ENCODE measurements at places on chromosomes 11 and 22.

DNA sequence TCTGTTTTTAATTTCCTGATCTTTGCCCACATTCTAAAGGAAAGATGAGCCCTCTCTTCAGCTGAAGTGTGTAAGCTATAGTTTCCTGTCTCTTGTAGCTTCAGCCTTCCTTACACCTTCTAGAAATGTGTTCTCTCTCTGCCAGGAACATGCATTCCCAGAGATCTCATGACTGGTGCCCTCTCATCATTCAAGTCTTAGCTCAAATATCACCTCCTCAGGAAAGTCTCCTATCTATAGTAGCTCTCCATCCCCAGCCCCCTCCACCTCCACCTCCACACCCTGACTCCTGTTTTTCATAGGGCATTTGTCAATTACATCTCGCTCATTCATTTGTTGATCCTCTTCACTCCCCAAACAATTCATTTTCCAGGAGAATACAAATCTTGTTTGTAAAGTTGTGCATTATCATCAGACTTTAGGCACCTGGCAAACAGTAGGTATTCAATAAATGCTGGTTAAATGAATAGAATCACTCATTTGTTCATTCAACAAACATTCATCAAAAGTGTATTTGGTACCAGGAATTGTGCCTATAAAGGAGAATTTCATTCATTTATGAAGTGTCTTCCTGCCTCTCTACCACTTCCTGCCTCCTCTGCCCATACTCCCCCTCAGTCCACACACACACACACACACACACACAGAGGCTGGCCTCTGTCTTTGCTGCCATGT is 160.3 kb downstream of the BBOX1 start:
- H3K4me3 ChIP-seq = no peak overlapping the region
- peak overlapping the region; percentile 69 for H3K27ac ChIP-seq
- H3K27me3 ChIP-seq = no peaks in the 10 kb centered on the region
- no peak for DNase-seq

GRCh38 chr11:62018981-62019664 is 51.7 kb upstream of the FTH1 start:
- H3K4me1 ChIP-seq = no peaks in the 10 kb centered on the region
- DNase-seq = no peak
- no peaks in the 10 kb centered on the region for H3K36me3 ChIP-seq
- H3K27me3 ChIP-seq = no peaks in the 10 kb centered on the region
- H3K4me3 ChIP-seq = no peak overlapping the region

GRCh38 chr22:46777609-46777970 is 15.1 kb downstream of the TBC1D22A start:
- H3K27me3 ChIP-seq = no peaks in the 10 kb centered on the region
- no peaks in the 10 kb centered on the region for H3K36me3 ChIP-seq
- peaks cover 50% of the 10 kb centered on the region for H3K4me1 ChIP-seq
- no peak overlapping the region for H3K27ac ChIP-seq
- peak; percentile 43 for DNase-seq
- no peak overlapping the region for H3K4me3 ChIP-seq

- no peaks in the 10 kb centered on the region for H3K27me3 ChIP-seq
- H3K4me3 ChIP-seq = no peak overlapping the region
- no peaks in the 10 kb centered on the region for H3K4me1 ChIP-seq
- no peak for DNase-seq
- H3K27ac ChIP-seq = no peak overlapping the region
Observed at GRCh38 chr11:110973401-110973980, 261.3 kb upstream of the ARHGAP20 start.

DNA sequence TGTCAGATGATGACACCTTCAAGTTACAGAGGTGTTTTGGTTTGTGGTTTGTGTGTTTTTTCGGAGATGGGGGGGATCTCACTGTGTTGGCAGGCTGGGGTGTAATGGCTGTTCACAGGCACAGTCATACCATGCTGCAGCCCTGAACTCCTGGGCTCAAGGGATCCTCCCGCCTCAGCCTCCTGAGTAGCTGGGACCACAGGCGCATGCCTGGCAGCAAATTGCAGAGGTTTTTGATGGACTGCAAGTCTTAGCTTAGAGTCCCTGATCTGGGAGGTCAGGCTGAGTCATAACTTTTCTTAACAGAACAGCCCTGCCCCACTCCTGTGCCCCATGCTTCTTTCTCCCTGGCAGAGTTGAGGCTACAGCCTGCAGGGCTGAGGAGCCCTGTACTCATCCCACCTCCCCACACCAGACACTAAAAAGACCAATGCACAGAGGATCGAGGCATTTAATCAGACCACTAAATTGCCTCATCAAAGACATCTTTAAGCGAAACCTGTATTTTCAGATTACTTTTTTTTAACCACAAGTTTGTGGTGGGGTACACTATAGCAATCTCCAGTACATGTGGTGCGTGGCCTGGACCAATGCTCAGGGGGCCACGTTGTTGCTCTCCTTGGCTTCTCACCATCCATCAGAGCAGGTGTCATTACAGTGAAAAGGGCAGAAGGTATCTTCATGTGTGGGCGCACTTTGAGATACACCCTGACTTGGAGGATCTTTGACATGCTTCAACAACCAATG is 17.1 kb upstream of the ADORA2A start:
- H3K36me3 ChIP-seq = peaks cover 56% of the 10 kb centered on the region
- DNase-seq = no peak
- H3K4me1 ChIP-seq = peaks cover 6% of the 10 kb centered on the region
- no peak overlapping the region for H3K4me3 ChIP-seq
- no peak overlapping the region for H3K27ac ChIP-seq
- no peaks in the 10 kb centered on the region for H3K27me3 ChIP-seq

DNA sequence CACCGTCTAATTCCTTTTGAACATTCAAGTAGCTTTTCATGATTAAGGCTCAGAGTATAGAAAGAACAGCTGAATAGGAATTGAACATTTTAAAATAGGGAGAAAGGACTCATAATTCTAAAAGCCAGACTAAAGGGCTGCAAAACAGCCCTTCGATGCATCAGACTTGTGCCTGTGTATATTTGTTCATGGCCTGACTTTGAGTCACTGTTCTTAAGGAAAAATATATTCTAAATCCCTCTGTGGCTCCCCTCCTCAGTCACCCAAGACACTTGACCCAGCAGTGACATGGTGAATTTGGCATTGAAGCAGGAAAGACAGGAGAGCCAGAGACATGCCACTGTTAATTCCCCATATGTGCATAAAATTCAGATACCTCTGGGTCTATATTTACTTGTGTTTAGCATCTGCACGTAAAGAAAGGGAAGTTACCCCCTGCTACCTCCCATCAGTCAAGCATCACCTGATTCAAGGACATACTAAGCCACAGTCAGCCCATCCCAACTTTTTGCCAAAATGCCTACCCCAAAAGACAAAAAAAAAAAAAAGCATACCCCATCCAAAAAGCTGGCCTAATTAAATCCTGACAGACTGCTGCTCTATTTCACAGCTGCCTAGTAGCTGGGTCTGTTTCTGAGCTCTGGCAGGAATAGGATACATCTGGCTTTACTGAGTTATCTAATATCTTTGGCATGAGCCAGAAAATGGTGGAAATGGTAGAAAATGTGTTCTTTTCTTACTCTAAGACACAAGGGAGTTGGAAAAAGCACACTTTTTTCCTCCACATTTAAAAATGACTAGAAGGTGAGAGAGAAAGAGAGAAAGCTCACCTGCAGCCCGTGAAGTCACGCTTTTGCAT is 93.5 kb downstream of the COMMD9 start:
- no peaks in the 10 kb centered on the region for H3K36me3 ChIP-seq
- no peak overlapping the region for H3K27ac ChIP-seq
- H3K27me3 ChIP-seq = no peaks in the 10 kb centered on the region
- no peak overlapping the region for H3K4me3 ChIP-seq

DNA sequence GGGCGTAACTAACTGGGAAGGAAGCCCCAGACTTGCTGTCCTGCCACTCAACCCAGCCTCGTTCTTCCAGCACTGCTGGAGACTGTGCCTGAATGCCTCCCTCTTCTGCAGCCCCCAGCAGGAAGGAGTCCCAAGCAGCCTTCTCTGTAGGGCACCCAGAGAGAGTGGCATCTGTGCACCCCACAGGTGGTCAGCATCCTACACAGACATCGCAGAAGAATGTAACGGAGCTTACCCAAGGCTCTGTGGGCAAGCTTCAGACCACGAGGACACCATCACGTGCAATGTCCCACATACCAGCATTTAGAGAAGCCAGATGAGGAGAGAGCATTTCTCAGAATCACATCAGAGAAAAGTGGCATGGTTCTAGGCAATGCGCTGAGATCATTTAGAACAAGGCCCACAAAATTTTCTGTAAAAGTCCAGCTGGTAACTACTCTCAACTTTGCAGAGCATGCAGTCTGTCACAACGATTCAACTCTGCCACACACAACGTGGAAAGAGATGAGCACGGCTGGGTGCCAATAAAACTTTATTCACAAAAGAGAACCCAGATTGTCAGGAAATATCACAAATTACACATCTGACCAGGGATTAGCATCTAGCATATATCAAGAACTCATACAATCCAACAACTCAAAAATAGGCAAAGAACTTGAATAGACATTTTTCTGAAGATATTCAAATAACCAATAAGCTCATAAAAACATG is 33.4 kb downstream of the SHANK2 start:
- H3K4me1 ChIP-seq = peaks cover 9% of the 10 kb centered on the region
- no peaks in the 10 kb centered on the region for H3K36me3 ChIP-seq
- H3K4me3 ChIP-seq = no peak overlapping the region
- H3K27me3 ChIP-seq = no peaks in the 10 kb centered on the region
- H3K27ac ChIP-seq = no peak overlapping the region
- DNase-seq = no peak

GRCh38 chr11:64652586-64653387 is 61.8 kb downstream of the SLC22A12 start:
- H3K4me1 ChIP-seq = peaks cover 9% of the 10 kb centered on the region
- no peak overlapping the region for H3K4me3 ChIP-seq
- no peak overlapping the region for H3K27ac ChIP-seq
- no peaks in the 10 kb centered on the region for H3K36me3 ChIP-seq
- no peaks in the 10 kb centered on the region for H3K27me3 ChIP-seq

GRCh38 chr11:129247135-129247534 is 55.0 kb upstream of the ARHGAP32 start:
- H3K27me3 ChIP-seq = no peaks in the 10 kb centered on the region
- no peak overlapping the region for H3K4me3 ChIP-seq
- no peak overlapping the region for H3K27ac ChIP-seq
- no peak for DNase-seq
- no peaks in the 10 kb centered on the region for H3K36me3 ChIP-seq

- H3K27me3 ChIP-seq = no peaks in the 10 kb centered on the region
- no peak overlapping the region for H3K4me3 ChIP-seq
- H3K27ac ChIP-seq = no peak overlapping the region
- no peak for DNase-seq
- no peaks in the 10 kb centered on the region for H3K36me3 ChIP-seq
Observed at GRCh38 chr11:21037850-21038249, 368.5 kb downstream of the NELL1 start.

- no peak overlapping the region for H3K4me3 ChIP-seq
- H3K27me3 ChIP-seq = no peaks in the 10 kb centered on the region
- no peak overlapping the region for H3K27ac ChIP-seq
- no peak for DNase-seq
- H3K4me1 ChIP-seq = no peaks in the 10 kb centered on the region
Observed at GRCh38 chr11:127625402-127625801, 624.8 kb upstream of the KIRREL3 start.

DNA sequence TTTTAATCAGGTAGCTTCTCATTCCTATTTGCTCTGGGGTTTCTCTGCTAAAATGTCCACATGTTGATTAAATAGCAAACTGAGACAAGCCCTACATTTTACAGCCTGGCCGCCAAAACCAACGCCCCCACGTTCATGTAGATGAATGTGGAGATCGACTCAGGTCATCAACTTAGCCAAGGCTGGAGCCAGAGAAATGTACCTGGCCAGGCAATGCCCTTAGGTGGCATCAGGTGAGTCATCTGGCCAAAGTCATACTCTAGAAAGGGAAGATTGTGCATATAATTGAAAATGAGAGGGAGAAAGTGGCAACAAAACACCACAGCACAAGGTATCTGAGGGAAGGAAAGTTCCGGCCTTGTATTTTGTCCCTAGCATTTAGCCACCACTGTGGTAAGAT is 37.1 kb upstream of the CCDC89 start:
- H3K4me3 ChIP-seq = no peak overlapping the region
- no peaks in the 10 kb centered on the region for H3K27me3 ChIP-seq
- H3K4me1 ChIP-seq = no peaks in the 10 kb centered on the region
- peaks cover 8% of the 10 kb centered on the region for H3K36me3 ChIP-seq
- no peak overlapping the region for H3K27ac ChIP-seq
- no peak for DNase-seq

- no peak overlapping the region for H3K27ac ChIP-seq
- H3K4me1 ChIP-seq = no peaks in the 10 kb centered on the region
- no peaks in the 10 kb centered on the region for H3K27me3 ChIP-seq
- no peaks in the 10 kb centered on the region for H3K36me3 ChIP-seq
Observed at GRCh38 chr22:19497245-19497644, 17.5 kb downstream of the CDC45 start.

DNA sequence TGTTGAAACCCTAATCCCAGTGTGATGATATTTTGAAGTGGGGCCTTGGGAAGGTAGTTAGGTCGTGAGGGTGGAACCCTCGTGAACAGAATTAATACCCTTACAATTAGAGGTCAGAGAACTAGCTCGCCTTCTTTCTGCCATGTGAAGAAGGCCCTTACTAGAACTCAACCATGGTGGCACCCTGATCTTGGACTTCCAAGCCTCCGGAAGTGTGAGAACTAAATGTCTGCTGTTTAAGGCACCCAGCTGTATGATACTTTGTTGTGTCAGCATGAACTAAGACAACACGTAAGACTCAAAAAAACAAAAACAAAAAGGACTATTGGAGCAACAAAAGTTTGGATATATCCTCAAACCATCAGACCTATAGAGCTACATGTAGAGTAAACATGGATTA is 52.0 kb downstream of the TMEM123 start:
- no peak overlapping the region for H3K4me3 ChIP-seq
- no peaks in the 10 kb centered on the region for H3K4me1 ChIP-seq
- H3K27me3 ChIP-seq = no peaks in the 10 kb centered on the region
- H3K36me3 ChIP-seq = peaks cover 75% of the 10 kb centered on the region
- no peak for DNase-seq

DNA sequence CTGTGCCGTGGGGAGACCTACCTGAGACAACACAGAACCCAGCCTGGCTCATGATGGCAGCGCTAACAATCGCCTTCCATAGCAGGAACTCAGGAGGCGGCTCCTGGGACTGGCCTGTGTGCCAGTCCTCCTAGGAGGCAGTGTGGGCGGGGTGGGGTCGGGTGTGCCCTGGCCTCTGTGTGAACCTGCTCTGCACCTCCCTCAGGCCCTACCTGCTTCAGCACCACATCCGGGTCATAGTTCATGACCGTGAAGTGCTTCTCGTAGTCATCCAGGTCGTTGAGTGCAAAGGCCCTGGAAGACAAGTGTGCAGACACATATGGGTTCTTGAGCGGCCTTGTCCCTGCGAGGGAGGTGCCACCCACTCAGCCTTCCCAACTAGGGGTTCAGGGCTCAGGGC is 15.3 kb downstream of the TTLL12 start:
- H3K27ac ChIP-seq = peak overlapping the region; percentile 83
- peaks cover 25% of the 10 kb centered on the region for H3K4me1 ChIP-seq
- peaks cover 100% of the 10 kb centered on the region for H3K36me3 ChIP-seq
- no peaks in the 10 kb centered on the region for H3K27me3 ChIP-seq
- peak overlapping the region; percentile 6 for H3K4me3 ChIP-seq

Measured in stomach (tissue), 19 donors.